SJSA1 (cell line): ENCODE measurements at places on chromosomes 5 and 9. TPM values are rescaled to one million over a fixed set of nuclear protein-coding genes. Genes with fewer than 3 reads are reported as not detected.

GRCh38 chr5:15966651-15967050 is 212.9 kb downstream of the MARCHF11 start:
- H3K27me3 ChIP-seq, result no peaks in the 10 kb centered on the region
- H3K27ac ChIP-seq, result no peak overlapping the region
- H3K36me3 ChIP-seq, result no peaks in the 10 kb centered on the region
- no peak for DNase-seq
- H3K4me1 ChIP-seq, result no peaks in the 10 kb centered on the region

DNA sequence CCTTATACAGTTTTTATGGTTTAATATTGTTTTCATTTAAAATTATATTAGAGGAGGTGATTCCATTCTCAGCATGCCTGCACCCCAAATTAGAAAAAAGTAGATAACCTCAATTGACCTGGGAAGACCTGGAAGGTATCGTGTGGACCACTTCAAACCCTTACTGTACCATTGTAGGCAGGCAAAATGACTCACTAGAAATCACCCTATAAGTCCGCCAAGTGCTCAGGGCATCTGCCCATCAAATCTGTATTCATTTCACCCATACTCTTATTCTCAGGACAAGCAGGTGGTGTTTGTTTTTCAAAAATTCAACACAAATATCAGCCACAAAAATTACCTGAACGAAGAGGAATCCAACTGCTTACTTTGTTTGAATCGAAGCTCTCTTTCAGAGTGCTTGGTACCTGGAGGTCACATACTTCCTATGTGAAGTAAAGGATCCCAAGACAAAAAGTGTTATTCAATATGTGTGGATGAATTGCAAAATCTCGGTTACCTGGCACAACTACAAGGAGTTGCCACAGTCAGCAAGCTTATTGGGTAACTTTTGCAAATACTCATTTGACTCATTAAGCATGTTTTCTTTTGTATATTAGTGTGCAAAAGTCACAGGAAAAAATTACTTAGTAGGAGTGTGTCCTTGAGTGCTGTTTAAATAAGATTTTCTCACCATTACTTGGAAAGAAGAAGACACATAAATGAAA is 216.2 kb downstream of the ENC1 start:
- no peak overlapping the region for H3K4me3 ChIP-seq
- no peaks in the 10 kb centered on the region for H3K27me3 ChIP-seq

- H3K4me1 ChIP-seq, result peaks cover 40% of the 10 kb centered on the region
- no peaks in the 10 kb centered on the region for H3K36me3 ChIP-seq
- DNase-seq, result peak; percentile 69
- H3K27me3 ChIP-seq, result no peaks in the 10 kb centered on the region
These were observed 149.6 kb downstream of the ZNF608 start for GRCh38 chr5:124596595-124597421.

GRCh38 chr9:69594180-69594579 is 78.0 kb downstream of the APBA1 start:
- DNase-seq, result no peak
- no peak overlapping the region for H3K27ac ChIP-seq
- no peaks in the 10 kb centered on the region for H3K36me3 ChIP-seq
- H3K27me3 ChIP-seq, result no peaks in the 10 kb centered on the region

GRCh38 chr9:105637787-105638395 is 24.4 kb upstream of the TAL2 start:
- H3K27ac ChIP-seq, result no peak overlapping the region
- no peaks in the 10 kb centered on the region for H3K27me3 ChIP-seq
- H3K4me1 ChIP-seq, result no peaks in the 10 kb centered on the region
- DNase-seq, result no peak
- H3K36me3 ChIP-seq, result no peaks in the 10 kb centered on the region
- no peak overlapping the region for H3K4me3 ChIP-seq

GRCh38 chr5:108174286-108174685 is 207.6 kb downstream of the FBXL17 start:
- no peak overlapping the region for H3K4me3 ChIP-seq

GRCh38 chr9:83538172-83538889 is at the start of gene FRMD3:
Gene FRMD3 (minus strand): TSS chr9:83538401. CDS start chr9:83538231, 170 bp downstream.
- peak within 1 kb of the TSS; percentile 62 for H3K27ac ChIP-seq
- peak; percentile 89 for DNase-seq
- peaks cover 31% of the 10 kb centered on the region for H3K4me1 ChIP-seq
- H3K27me3 ChIP-seq, result no peaks in the 10 kb centered on the region
- no peaks in the 10 kb centered on the region; the same call in 1 of the 2 replicates for H3K36me3 ChIP-seq

GRCh38 chr5:131974956-131975726 is 29.7 kb upstream of the MEIKIN start:
- H3K27ac ChIP-seq, result no peak overlapping the region
- H3K4me1 ChIP-seq, result no peaks in the 10 kb centered on the region
- no peaks in the 10 kb centered on the region for H3K27me3 ChIP-seq
- H3K4me3 ChIP-seq, result no peak overlapping the region

- H3K36me3 ChIP-seq, result no peaks in the 10 kb centered on the region
- no peak overlapping the region for H3K27ac ChIP-seq
- peaks cover 2% of the 10 kb centered on the region for H3K27me3 ChIP-seq
- no peak overlapping the region for H3K4me3 ChIP-seq
These were observed 53.9 kb downstream of the KCNN2 start for GRCh38 chr5:114415760-114416159.

DNA sequence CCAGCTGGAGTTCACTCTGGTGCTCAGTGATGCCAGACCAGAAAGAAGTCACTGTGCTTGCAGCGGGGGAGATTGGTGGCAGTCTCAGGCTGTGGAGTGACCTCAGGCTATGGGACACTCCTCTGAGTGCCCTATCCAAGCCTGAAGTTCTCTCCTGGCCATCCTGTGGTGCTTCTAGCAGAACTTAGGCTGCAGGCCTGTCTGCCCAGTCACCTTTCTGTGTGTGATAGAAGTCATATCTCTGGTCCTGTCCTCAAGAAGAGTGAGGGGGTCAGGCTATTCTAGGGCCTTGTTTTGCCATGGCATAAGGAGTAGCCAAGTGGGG is 9.3 kb downstream of the PDLIM4 start:
- H3K27me3 ChIP-seq, result no peaks in the 10 kb centered on the region
- H3K4me3 ChIP-seq, result no peak overlapping the region
- no peak for DNase-seq
- peaks cover 89% of the 10 kb centered on the region for H3K4me1 ChIP-seq
- H3K36me3 ChIP-seq, result peaks cover 91% of the 10 kb centered on the region

IFNA2 gene
- total RNA-seq, result not detected in 2 replicates

FCN2 gene
- not detected in 2 replicates for total RNA-seq

INSL4 gene
- total RNA-seq, result 0.81 TPM in 1 of 2 replicates, not detected in the other

TTC1 gene
- total RNA-seq, result 97.9 and 101 TPM in 2 replicates
